ENCODE measurements at places on chromosomes 5 and 9. TPM values are rescaled to one million over a fixed set of nuclear protein-coding genes. Genes with fewer than 3 reads are reported as not detected.

CDC20B gene
- not detected for total RNA-seq

DNA sequence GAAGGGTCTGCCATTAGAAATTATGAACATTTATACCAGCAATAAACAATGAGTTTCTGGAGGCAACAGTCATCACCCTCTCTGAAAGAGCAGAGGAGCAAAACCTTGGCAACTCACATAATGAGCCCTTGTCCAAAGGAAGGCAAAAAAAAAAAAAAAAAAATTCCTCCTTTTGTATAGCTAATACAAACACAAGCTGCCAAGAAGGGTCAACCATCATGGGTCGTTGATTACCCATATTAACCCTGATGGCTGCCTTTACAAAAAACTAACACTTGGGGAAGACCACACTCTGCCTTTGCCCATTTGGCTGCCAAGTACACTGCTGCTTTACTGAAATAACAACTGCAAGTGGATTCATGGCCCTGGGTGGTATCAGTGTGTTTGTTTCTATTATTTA lies 272.7 kb downstream of the ADAMTSL1 start:
- no peak for ATAC-seq

DPM2 gene
- total RNA-seq, result 29.4 TPM

DBH gene
- not detected for total RNA-seq

OR2S2 gene
- total RNA-seq, result not detected

DNA sequence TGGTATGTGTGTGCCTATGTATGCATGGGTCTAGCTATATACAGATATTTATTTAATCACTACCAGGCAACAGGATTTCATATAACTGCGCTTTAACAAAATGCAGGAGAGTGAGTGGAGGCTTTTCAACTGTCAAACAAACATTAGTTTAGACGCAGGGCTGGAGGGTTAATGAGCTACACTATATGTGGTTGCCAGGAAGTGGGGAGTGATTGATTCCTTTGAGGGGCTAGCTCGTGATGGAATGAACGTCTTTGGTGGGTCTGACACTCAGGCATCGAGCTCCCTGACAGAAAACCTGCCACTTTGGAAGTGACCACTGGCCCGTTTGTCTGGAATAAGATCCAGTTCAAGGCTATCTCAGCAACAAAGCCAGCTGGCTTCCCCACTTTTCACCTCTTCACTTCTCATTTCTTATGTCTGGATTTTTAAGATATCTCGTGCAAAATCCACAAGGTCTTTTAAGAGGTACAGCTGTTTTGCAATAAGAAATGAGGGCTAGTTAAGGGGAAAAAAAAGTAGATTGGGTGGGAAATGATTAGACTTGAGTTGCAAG lies 78.0 kb downstream of the CFAP77 start:
- ATAC-seq, result no peak

GRCh38 chr5:100584069-100584468 lies 48.9 kb downstream of the FAM174A start:
- ATAC-seq, result no peak

DNA sequence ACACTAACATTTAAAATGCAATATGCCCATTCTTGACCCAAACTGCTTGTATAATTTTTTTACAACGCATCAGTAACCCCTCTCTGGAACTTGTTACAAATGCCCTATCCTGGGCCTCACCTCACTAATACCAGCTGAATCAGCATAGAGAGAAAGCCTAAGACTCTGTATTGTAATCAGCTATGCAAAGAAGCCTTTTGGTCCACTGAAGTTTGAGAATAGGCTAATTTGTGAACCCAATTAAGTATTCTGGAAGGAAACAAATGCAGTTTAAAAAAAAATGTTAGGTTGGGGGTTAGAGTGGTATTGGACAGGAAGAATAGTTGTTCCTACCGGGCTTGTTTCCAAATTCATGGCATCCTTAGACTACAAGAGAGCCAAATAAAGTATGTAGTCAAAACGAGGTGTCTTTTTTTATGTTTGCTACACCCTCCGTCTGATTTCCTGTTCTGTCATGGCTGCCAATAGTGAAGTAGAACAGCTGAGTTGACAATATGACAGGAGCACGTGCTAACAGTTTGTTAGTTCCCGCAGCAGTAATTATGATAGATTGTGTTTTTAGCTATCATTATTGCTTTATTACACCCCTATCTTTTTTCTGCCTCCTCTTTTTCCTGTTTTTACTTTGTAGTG lies 1048.7 kb upstream of the NUDT12 start:
- ATAC-seq, result no peak

DNA sequence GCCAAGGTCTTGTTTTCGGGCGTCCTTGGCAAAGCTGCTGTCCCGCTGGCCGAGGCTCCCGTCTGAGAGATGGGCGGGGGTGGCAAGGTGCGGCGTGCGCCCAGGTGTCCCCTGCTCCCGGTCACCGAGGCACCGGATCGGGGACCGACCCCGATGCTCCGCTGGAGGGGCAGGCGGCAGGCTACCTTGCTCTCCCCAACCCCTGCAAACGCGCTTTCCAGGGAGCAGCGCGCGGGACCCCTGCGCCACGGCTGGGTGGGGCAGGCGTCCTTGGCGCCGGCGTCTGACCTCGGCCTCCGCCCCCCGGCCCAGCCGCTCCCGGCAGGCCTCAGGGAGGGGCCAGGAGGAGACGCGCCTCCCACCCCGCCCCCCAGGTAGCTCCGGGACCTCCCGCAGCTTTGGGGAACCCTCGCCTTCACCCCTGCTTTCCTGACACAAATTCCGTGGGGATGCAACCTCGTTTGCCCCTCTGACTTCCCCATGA lies 551 bp downstream of the N4BP3 start:
- peak; percentile 19 for ATAC-seq

DNA sequence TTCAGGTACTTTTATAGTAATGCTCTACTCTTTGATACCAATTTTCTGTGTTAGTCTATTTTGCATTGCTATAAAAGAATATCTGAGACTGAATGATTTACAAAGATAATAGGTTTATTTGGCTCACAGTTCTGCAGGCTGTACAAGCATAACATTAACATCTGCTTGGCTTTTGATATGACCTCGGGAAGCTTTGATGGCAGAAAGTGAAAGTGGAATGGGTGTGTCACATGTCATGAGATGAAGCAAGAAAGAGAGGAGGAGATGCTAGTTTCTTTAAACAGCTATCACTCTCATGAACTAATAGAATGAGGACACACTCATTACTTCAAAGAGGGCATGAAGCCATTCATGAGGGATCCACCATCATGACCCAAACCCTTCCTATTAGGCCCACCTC lies 270.9 kb upstream of the IL12B start:
- peak; percentile 19 for ATAC-seq

GRCh38 chr5:109476292-109476691 lies 66.5 kb upstream of the PJA2 start:
- no peak for ATAC-seq

Data from activated T-helper 17 cell treated with anti-CD3 and anti-CD28 coated beads, Interleukin-2, amount 50 U/mL, for 72 hours (primary cell).